ENCODE measurements at places on chromosomes 5 and 9.

DNA sequence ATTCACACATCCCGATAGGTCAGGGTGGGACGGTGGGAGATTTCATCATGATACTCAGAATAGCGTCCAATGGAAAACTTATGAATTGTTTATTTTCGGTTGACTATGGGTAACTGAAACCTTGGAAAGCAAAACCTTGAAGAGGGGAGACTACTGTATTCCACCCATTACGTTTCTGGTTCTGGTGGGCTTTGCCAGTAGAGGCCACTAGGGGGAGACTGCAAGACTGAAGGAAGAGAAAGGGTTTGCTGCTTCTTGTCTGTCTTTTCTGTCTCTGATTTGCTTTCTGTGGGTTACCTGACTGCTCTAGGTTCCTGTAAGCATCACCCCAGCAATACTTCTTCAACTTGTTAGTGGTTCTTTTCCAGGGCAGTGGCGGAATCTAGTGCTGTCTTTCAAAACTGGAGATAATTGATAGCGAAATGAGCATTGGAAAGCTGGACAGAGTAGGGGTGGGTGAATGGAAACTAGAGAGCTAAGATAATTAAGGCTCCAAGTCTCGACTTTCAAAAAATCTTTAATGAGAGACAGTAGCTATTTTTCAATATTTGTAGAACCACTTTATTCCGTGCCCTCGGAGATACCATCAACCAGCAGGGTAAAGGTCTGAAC lies 27.0 kb downstream of the GRIN3A start:
- peak; percentile 8 for DNase-seq

DNA sequence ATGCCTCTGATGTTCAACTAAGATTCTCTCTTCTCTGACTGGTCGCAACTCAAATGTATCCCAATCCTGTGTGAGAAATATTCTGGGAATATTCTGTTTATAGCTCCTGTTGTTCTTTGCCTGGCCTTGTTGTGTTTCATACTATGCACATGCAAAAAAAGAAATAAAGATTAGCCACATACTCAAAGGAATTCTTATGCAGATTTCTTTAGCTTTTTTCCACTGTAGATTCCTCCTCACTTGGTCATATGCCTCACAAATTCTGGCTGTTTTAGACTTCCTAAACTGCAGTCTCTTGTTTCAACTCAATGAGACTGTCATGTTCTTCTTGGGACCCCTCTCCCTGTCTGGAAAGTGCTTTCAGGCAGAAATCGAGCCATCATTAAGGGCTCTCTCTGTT lies 217.5 kb upstream of the SH3GL2 start:
- DNase-seq, result no peak

DNA sequence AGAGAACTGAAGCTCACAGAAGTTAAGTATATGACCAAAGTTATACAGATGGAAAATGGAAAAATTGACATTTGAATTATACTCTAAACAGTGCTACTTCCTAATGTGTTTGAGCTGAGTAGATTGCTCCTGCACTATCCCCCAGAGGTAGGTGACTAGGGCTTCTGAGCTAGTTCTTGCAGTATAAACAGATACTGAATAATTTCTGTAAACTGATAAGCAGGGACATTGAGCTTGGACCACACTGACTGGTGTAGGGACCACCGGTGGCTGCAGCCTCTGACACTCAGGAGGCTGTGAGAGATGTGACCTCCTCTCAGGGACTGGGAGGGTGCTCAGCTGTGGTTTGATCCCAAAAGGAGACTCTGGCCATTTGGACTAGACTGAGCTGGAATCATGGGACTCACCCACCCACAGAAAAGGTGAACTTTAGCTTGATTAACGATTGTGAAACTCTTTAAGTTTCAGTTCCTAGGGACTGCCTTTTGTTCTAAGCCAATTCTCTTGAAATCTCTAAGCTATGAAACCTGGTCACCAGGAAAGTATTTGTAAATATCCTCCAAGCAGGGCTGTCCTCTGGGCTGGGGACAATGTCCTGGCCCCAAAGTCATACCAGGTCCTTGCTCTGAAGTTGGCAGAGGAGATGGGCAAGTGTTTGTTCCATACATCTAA lies 291.5 kb downstream of the SEC61B start:
- no peak for DNase-seq

- DNase-seq, result no peak
These were observed 2393.0 kb upstream of the C9orf72 start for GRCh38 chr9:29966247-29966646.

DNA sequence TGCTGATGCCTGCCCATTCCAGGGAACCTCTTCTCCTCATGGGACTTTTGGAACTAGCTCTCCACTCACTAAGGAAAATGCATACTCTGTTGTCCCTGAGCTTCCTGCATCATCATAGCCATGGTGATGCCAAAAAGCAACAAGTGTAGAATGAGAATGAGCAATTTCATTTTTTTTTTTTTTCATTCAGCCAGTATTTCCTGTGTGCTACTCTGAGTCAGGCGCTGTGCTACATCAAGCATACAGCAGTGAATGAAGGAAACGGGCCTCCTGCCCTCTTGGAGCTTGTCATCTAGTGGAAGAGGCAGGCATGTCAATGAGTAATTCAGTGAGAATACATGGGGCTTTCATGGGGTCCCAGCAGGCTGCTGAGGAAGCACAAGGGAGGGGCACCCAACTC lies 483.1 kb downstream of the BNC2 start:
- no peak for DNase-seq

- DNase-seq, result no peak
These were observed 78.0 kb downstream of the SEC61B start for GRCh38 chr9:99300103-99300439.

DNA sequence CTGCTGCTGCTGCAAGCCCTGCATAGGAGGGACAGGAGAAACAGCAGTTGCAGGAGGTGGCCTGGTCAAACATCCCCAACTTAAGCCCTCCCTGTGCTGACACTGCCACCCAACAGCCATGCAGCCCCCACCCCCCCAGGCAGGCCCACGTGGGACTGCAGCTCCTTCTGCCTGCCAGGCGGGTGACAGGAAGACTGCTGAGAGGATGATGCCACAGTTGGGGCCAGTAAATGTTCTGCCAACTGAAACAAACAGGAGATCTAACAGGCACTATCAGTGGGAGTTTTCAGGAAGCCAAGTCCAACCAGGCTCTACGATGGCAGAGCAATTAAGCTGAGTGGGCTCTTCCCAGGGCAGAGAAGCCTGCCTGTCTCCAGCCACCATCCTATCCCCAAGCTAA lies 31.1 kb downstream of the DIRAS2 start:
- no peak for DNase-seq

DNA sequence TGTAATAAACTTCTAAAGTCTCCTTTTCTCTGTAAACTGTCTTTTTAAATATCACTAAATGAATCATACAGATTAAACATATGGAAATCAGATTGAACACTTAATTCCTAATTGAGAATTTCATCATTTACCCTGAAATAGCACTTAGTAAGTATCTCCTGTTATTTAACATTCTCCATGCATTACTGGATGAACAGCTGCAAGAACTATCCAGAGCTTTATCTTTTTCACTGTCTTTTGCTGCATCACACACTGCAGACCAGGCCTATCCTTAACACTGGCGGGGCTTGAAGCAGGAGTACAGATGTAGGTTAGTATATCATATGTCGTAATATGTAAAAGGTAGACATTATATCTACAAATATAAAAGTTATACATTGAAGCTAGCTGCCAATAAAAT lies 108.7 kb upstream of the EFNA5 start:
- DNase-seq, result no peak

Data from CD4-positive, alpha-beta T cell treated with Interleukin-6 for 4 hours (primary cell).